Activated CD4-positive, alpha-beta T cell treated with anti-CD3 and anti-CD28 coated beads for 1 hour (primary cell): ENCODE measurements at places on chromosomes 2 and 18.

- DNase-seq = no peak
Measured at GRCh38 chr18:12256951-12257350, 2.8 kb downstream of the CIDEA start.

GRCh38 chr18:8706791-8707555, 1.6 kb downstream of the MTCL1 start:
- DNase-seq = no peak

DNA sequence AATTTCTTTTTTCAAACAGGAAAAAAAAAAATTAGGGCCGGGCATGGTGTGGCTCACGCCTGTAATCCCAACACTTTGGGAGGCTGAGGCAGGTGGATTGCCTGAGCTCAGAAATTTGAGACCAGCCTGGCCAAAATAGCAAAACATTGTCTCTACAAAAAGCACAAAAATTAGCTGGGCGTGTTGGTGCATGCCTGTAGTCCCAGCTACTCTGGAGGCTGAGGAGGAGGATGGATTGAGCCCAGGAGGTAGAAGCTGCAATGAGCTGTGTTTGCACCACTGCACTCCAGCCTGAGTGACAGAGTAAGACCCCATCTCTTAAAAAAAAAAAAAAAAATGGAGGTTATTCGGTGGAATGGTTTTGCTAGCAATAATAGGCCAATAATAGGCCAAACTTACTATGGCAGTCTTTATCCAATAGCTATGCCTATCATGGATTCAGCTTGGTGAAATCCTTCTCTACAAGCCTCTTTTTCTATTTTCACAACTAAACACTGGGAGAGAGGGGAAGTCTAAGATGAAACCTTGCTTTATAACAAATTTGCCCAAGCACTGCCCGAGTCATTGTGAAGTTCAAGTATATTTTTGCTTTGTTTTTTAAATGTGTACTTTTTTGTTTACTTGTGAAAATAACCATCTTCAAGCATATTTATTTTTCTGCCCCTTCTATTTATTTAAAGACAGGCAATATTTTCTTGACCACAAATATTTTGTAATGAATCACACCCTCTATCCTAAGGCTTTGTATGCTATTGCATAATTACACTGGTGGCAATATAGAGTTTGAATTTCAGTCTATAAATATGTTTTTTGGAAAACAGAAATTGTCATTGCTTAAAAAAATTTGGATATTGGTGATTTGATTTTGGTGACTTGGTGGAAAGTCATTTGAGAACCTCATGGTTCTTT, 20.0 kb upstream of the KYNU start:
- DNase-seq = no peak

DNA sequence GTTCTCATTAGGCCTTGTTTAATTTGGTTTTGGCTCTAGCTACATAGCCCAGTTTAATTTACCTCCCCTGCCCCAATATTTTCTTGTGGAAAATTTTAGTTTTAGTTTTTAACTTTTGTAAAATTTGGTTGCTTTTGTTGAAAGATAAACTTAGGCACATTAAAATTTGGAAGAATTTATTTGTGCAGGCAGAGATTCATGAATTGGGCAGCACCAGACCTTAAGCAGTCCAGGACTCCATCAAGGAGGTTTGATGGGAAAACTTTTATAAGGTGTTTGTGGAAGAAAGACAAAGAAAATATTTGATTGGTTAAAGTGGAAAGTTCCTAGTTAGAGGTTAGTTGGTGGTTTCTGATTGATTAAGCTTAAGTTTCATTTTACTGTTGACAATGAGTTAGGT, 16.4 kb upstream of the PNPT1 start:
- DNase-seq = no peak

DNA sequence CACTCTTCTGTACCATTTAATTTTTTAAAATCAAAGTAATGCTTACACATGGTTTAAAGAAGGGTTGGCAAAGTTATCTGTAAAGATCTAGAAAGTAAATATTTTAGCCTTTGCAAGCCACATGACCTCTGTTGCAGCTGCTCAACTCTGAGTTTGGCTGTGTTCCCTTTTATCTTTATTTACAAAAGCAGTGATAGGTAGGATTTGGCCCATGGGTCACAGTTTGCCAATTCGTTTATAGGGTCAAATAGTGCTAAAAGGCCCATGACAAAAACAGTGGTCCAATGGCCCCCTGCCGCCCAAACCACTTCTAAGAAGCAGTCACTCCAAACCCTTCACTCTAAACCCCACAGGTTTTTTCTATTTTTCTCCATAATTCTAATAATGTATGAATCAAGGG, 124.8 kb downstream of the PARD3B start:
- no peak for DNase-seq

DNA sequence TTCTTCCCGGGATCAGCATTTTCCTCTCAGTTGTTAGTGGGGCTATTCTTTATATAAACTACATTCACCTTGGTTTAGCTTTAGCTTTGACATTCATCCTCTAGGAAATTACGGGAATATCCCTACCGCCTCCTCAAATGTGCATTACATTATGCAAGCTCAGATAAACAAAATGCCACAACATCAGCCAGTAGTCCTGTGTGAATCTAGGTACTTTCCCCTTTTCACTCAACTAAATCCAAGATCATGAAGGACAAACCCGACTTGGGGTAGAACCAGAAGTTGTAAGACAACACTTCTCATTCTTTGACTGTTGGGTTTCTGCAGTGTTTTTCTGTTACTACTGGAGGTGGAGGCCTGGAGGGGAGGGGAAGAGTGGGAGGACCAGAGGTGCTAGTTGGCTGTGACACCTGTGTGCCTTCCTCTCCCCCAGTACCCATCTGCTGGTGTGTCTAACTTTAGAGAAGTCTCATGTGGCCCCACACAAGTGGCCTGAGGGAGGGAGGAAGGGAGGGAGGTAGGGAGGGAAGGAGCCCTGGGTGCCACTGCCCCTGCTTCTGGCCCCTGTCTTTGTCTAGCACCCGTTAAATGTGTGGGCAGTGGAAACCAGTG, 84.8 kb upstream of the BCL2L11 start:
- no peak for DNase-seq

GRCh38 chr2:58720770-58721697, 479.9 kb upstream of the FANCL start:
- no peak for DNase-seq

GRCh38 chr2:61536180-61536571, 2.0 kb downstream of the XPO1 start:
- no peak for DNase-seq

GRCh38 chr2:112731479-112731878, 10.7 kb downstream of the NT5DC4 start:
- no peak for DNase-seq

GRCh38 chr2:73998451-73998850, 13.7 kb downstream of the TET3 start:
- DNase-seq = no peak

- DNase-seq = no peak
Measured at GRCh38 chr2:216260629-216261028, 111.7 kb downstream of the MARCHF4 start.

DNA sequence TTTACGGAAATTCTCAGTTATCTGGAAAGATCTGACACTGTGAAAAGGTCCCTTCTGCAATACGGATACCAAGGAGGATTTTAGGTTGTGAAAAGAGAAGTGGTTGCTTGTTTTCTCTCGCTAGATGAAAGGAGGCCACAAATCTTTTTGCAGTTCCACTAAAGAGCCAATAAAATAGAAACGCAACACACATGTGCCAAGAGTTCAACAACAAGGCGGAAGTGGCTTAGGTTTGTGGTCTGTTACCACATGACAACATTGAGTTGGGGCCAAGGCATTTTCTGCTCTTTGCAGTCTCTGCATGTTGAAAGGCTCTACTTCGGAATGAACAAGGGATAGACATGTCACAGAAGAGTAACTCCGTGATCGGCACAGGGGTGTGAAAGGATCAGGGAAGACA, 115.7 kb upstream of the OSR1 start:
- no peak for DNase-seq

DNA sequence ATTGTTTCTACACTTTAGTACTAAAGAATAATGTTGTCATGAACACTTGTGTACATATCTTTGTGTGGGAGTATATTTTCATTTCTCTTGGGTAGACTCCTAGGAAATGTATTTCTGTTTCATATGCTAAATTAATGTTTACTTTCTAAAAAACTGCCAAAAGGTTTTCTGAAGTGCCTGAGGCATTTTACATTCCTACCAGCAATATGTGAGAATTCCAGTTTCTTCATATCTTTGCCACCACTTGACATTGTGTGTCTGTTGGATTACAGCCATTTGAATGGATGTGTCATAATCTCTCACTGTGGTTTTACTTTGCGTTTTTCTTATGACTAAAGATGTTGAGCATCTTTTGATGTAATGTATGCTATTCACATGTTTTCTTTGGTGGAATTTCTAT, 428.2 kb upstream of the KCNH7 start:
- no peak for DNase-seq

- DNase-seq = no peak
Measured at GRCh38 chr18:25425024-25425423, 73.1 kb upstream of the ZNF521 start.

DNA sequence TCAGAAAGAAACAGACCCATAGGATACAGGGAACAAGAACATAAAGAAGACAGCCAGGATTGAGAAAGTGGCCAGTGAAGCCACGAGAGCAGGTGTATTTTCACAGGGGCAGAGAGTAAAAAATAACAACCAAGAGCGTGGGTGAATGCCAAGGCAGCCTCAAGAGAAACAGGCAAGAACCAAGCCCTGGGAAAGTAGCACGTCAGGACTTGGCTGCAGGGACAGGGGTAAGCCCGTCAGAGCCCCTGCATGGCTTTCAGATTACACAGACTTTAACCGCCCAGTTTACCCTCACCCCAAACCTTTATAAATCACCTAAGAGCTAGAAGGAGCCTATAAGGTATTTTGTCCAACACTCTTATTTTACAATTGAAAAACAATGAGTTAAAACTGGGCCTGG, 43.7 kb downstream of the ARL4C start:
- DNase-seq = no peak

GRCh38 chr2:25664183-25664964, 9.0 kb downstream of the DTNB start:
- no peak for DNase-seq

DNA sequence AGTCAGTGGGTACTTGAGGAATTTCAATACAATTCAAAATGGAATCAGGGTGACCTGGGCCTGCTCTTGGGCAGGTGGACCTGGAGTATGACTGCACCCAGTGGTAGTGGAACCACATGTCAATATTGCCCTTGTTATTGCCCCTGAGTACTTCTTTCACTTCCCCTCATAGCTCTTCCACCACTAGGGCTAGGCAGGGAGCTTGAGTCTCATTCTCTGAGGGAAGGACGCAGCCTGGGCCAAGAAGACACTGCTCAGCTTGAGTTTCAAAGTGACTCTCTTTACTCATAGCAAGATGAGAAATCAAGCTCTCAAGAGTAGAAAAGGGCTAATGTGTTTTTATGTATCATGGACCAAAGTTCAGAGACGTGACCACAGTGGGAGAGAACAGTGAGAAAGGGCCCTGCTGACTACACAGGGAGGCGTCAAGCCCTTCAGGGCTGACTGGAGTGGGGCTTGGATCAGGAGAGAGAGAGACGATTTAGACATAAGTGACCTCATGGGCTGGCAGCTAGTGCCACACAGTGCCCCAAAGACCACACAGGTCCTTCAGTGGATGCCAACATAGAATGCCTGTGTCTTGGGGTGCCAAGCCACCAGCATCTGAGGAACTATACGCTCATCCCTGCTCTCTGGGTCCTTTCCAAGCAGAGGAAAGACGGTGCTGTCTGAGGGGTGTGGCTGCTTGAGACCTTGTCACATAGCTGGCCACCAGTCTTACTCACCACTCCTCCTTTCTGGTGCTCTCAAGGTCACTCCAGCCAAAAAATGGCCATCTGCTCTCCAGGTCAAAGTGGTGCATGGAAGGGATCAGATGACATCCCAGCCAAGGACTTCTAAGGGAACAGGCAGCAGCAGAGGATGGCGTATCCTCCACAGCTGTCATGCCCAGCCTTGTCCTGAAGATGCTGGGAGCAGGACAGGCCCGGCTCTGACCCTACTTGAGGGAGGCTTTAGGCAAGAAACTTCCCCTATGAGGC, 13.0 kb downstream of the PTMA start:
- DNase-seq = no peak

GRCh38 chr2:180169474-180169873, 162.4 kb upstream of the CWC22 start:
- DNase-seq = no peak

DNA sequence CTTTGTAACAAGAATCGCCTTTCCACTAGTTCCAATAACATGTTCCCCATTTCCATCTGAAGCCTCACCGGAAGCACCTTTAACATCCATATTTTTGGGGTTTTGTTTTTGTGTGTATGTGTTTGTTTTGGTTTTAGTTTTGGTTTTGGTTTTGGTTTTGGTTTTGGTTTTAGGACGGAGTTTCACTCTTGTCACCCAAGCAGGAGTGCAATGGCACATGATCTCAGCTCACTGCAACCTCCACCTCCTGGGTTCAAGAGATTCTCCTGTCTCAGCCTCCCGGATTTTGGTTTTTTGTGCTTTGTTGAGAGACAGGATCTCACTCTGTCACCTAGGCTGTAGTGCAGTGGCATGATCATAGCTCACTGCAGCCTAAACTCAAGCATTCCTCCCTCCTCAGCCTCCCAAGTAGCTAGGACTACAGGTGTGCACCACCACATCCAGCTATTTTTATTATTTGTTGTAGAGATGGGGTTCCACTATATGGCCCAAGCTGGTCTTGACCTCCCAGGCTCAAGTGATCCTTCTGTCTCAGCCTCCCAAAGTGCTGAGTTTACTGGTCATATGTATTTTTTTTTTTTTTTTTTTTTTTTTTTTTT, 36.3 kb downstream of the TGOLN2 start:
- DNase-seq = no peak

GRCh38 chr2:59196491-59196890, 955.4 kb upstream of the FANCL start:
- DNase-seq = no peak

DNA sequence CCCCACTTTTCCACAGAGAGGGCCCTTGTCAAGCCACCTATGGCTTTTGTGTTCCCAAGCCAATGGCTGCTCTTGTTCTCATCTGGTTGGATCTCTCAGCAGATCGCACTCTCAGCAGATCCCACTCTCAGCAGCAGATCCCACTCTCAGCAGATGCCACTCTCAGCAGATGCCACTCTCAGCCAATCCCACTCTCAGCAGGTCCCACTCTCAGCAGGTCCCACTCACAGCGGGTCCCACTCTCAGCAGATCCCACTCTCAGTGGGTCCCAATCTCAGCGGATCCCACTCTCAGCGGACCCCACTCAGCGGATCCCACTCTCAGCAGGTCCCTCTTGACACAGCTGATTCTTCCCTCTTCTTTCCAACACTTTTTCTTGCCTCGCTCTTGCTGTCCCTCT, 59.3 kb upstream of the MGAT4A start:
- no peak for DNase-seq

GRCh38 chr2:85770369-85770768, 16.6 kb downstream of the ATOH8 start:
- DNase-seq = no peak
